ENCODE measurements at places on chromosomes 13 and 19. TPM values are rescaled to one million over a fixed set of nuclear protein-coding genes. Genes with fewer than 3 reads are reported as not detected.

DNA sequence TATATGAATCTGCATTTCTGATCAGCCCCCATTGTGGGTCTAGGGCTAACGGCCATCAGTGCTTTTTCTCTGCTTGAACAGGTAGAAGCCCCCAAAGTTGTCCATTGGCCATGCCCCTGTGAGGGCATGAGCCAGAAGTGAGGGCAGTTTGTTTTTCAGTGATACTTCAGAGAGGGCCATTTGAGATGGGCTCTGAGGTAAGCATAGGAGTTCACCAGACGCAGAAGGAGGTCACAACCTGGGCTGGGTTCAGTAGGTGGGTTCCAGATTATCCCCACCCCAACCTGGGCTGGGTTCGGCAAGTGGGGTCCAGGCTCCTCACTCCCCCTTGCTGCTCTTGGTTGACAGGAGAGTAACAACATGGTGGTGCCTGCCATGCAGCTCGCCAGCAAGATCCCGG, 33.4 kb downstream of the MAU2 start:
- H3K27me3 ChIP-seq = no peaks in the 10 kb centered on the region
- no peak overlapping the region for H3K4me3 ChIP-seq
- DNase-seq = no peak
- no peaks in the 10 kb centered on the region for H3K4me1 ChIP-seq
- peaks cover 10% of the 10 kb centered on the region for H3K36me3 ChIP-seq
- H3K27ac ChIP-seq = no peak overlapping the region

DNA sequence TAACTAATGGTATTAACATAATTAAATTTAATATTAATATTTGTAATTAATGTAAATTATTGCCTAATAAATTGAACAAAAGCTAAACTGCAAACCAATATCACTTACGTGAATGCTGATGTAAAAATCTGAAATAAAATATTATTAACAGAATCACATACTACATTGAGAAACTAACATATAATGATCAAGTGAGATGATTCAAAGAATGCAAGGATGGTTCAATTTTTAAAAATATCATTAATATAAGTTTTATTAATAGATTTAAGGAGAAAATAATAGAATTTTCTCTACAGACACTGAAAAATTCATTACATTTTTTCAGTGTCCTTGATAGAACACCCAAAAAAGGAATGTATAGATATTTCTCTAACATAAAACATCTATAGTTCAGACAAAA, 23.5 kb upstream of the EBPL start:
- no peak overlapping the region for H3K4me3 ChIP-seq
- no peaks in the 10 kb centered on the region for H3K4me1 ChIP-seq
- no peaks in the 10 kb centered on the region for H3K27me3 ChIP-seq
- no peak overlapping the region for H3K27ac ChIP-seq
- peaks cover 39% of the 10 kb centered on the region for H3K36me3 ChIP-seq

Gene VAV1
- not detected for total RNA-seq

DNA sequence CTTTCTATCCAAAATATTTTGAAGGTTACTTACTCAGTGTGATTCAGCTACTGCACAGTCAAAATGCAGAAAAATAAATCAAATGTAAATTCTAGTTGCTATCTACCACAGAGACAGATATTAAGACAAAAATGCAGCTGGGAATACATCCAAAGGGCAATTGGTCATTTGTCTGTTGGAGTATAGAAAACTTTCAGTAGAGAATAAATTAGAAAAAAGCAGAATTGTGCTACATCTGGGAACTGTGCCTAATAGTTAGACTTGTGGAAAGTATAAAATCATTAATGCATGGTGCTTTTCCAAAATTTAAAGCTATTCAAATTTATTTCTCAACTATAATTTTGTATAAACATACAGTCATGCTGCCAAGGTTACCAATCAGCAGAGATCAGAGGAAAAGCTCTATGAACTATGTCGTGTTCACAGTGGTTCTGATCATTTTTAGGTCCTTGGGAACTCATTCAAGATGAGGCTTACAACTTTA, 1635.8 kb downstream of the PCDH9 start:
- H3K36me3 ChIP-seq = peaks cover 4% of the 10 kb centered on the region
- H3K4me3 ChIP-seq = no peak overlapping the region
- no peak overlapping the region for H3K27ac ChIP-seq
- peaks cover 7% of the 10 kb centered on the region for H3K4me1 ChIP-seq
- no peaks in the 10 kb centered on the region for H3K27me3 ChIP-seq

Gene WTIP
- total RNA-seq = 17.0 TPM
